ENCODE measurements at places on chromosomes 5 and 9.

DNA sequence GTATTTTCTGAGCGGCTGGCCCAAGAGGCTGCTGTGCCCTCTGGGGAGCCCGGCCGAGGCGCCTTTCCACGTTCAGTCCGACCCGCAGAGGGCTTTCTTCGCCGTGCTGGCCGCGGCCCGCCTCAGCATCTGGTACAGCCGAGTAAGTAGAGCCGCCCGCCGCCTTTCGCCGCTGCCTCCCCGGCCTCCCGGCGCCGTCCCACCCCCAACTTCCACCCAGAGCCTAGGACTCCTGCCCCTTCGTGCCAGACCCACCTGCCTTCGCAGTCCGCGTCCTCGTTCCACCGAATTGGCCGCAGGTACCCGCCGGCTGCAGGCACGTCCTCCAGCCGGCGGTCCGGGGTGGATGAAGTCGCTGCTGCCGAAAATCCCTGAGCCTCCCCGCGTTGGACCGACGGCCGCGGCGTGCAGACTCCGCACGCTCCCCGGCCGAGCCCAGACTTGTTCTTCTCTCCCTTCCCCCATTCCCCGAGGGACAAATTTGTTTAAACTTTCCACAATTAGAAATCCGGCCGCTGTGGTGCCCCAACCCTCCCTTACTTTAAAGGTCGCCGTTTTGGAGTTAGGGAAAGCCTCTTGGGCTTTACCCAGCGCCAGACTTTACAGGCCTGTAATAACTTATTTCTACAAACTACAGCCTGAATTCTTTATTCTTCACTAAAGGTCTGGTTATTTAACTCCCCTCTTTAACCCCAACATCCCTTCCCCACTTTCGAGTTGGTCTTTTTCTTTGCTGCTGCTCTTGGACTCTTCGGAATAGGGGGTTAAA, 589 bp downstream of the RIC1 start:
- peak; percentile 28 for DNase-seq

- no peak for DNase-seq
Observed at GRCh38 chr9:124312290-124313265, 54.8 kb downstream of the NEK6 start.

DNA sequence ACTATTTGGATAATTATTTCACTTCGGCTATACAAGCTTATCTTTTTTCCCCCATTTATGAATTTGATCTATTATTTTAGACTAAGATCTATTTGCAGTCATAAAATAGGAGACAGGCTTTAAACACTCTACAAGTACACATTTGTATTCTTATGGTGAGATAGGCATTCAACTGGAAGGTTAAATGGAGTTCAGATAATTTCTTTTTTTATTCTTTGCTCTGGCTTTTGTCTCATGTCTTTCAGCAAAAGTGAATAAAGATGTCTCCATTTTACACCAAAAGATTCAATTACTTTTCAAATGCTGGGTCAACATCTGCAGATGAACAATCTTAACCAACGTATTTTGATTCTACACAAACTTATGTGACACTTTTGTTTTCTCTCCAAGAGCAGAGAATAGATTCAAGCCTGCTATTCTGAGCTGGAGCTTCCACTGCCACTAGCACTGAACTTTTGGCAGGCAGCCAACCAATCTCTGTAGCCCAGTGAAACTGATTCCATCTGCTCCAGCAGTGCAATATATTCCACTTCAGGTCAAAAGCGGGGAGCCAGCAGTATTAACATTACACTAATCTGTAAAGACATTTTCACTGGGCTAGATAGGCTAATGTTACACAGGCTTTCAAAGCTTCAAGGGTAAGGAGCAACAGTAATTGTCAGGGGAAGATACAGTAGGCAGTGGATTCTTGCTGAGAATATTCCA, 452.0 kb upstream of the ZNF608 start:
- no peak for DNase-seq

GRCh38 chr9:7479300-7479699, 320.3 kb downstream of the DMAC1 start:
- no peak for DNase-seq

GRCh38 chr9:112170235-112170634, 4.9 kb downstream of the SUSD1 start:
- no peak for DNase-seq

DNA sequence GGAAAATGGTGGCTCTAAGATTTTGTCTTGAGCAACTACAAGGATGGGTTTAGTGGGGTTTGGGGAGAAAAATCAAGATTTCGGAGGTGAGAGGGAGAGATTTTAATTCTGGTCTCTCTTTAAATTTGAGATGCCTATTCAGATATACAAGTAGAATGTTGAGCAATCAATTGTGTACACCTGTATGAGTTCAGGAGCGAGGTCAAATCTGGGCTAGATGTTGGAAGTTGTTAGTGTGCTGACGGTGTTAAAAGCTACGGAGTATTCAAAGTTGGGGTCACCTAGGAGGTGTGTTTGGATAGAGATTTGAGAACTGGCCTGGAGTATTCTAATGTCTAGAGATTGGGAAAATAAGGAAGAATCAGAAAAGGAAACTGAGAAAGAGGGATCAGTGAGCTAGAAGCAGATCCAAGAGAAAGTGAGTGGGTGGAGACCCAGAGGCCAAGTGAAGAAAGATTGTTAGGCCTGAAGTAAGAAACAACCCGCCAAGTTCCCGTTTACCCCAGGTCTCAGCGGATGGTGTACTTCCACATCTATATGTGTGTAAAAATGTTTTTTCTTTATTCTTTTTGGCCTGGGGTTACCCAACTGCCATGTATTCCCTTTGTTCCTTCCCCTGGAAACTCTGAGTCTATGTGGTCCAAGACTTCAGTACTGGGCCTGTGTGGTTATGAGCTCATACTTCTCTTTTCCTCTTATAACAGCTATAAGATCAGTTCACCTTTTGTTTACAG, 11.9 kb upstream of the ARHGAP26 start:
- no peak for DNase-seq

- no peak for DNase-seq
Observed at GRCh38 chr9:87441251-87441650, 56.4 kb upstream of the DAPK1 start.

DNA sequence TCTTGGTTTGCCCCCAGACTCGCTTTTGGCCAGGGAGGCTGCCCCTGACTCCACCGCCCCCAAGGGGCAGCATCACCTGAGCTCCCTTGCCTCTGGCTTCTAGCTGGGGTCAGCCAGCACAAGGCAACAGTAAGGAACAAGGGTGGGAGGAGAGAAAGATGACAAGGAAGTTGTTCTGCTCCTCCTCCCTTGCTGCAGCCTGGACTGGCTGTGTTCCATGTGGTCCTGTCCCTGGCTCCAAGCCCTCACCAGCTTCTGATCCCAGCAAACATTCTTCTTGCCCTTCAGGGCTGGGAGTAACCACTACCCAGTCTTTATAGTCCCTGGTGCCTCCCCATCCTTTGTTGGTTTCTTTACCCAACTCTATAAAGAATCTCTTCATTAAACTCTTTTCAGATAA, 100.3 kb upstream of the SPIN1 start:
- DNase-seq = no peak

- no peak for DNase-seq
Observed at GRCh38 chr5:133066045-133066444, 14.2 kb downstream of the HSPA4 start.

DNA sequence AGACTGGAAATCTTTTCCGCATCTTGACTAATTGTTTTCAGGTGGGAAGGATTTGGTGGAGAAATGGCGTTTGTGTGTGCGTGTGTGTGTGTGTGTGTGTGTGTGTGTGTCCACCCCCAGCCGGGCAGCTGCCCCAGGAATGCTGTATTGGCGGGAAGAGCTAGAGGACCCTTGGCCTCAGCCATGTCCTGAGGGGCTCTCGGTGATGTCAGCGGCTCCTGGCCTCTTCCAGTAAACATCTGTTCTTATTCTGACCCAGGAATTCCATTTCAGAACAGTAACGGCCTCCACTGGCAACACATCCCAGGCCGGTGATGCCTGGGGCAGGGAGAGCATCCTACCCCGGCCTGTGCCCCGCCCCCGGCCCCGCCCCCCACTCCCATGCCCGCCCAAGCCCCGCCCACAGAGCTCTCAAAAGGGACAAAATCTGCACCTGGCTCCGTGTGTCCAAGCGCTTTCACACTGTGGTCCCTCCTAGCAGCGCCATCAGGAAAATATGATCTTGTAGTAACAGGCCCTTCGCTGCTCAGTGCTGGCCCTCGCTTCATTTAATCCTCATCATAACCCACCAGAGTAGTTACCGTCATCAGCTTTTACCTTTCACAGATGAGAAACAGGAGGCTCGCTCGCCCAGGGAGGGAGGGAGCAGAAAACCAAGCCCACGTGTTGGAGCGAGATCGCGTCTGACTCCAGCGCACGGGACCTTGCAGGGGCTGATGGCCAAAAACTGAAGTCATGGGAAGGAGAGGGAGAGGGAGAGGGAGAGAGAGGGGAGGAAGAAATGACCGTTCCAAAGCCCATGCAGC, 18.9 kb downstream of the ADAMTS2 start:
- no peak for DNase-seq

- no peak for DNase-seq
Observed at GRCh38 chr5:34410411-34411139, 245.6 kb upstream of the RAI14 start.

GRCh38 chr5:158716668-158717067, 383.0 kb downstream of the EBF1 start:
- DNase-seq = no peak

- no peak for DNase-seq
Observed at GRCh38 chr5:157384971-157385709, 74.9 kb upstream of the NIPAL4 start.

DNA sequence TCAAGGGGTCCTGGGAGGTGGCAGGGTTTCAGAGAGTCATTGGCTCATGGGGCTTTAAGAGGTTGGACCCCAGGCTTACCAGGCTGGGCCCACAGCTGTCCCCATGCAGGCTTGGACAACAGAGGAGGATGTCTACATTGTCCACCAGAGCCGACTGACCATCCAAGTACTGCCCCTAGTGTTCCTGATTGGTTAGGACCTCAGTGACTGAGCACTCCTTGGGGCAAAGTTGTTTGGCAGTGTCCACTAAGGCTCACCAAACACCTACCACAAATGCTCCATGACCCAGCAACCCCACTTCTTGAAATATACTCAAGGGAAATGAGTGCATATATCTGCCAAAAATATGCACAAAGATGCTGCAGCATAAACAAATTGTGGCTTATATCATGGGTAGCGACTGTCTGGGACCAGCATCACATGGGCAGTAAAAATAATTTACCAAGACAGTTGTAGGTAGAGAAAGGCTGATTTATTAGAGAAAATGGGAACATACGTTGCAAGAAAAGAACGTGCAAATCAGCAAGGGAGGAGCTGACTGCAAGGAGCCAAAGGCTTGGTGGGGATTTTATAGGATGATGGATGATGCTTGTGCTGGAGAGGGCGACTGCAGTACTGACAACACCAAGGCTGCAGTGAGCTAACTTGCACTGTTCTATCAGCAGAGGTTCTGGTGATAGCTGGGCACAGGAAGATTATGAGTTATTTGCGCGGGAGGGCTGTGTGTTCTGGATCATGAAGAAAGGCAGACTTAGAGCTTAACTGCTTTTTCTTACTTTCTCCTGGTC, 265.2 kb downstream of the GADD45G start:
- no peak for DNase-seq

- no peak for DNase-seq
Observed at GRCh38 chr5:26921439-26921838, 116.9 kb downstream of the CDH9 start.

DNA sequence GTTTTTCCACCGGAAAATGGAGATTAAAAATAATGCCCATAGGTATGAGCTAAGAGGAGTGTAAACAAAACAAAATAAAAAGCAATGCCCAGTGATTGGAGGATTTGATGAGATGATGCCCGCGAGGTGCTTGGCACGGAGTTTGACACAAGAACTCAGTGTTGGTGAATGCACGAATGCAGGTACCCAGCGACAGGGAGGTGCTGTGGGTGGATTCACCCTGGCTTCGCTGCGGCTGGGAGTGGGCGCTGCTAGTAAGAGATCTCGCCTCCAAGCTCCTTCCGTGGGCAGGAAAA, 526 bp upstream of the STXBP1 start:
- DNase-seq = no peak

DNA sequence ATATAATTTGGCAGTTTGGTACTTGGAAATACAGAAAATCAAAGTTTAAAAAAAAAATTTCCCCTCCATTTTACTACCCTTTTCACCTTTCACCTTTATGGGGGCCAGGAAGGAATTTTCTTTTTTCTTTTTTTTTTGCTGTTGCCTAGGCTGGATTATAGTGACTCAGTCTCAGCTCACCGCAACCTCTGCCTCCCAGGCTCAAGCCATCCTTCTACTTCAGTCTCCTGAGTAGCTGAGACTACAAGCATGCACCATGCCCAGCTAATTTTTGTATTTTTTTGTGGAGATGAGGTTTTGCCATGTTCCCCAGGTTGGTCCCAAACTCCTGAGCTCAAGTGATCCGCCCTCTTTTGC, 9.1 kb downstream of the CHMP5 start:
- no peak for DNase-seq

DNA sequence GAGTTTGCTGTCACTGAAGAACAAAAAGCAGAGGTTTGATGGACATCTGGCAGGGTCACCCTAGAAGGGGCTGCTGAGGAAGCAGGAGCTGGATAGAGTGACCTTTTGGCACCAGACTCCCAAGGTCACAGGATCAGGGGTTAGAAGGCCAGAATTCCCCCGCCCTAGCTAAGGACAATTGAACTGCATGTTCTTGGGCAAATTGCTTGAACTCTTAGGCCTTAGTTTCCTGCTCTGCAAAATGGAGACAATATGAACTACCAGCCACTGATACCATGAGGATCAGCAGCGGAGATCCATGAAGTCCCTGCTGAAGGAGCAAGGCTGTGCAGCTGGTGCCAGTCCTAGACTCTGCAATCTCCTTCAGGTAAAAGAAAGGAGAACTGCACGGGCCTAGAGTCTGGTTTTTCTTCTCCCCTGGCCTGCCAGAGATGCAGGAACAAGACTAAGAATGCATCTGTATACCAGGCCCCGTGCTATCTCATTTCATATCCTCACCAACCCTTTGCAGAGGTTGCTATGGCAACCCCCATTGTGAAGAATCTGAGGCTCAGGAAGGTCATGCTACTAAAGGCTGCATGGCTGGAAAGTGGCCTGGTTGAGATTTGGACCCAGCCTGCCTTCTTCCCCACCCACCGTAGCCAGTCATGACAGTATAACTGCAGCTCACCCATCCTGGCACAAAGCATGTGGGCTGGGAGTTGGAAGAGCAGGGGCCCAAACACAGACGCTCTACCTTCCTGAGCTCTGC, 33.7 kb downstream of the CAMK2A start:
- no peak for DNase-seq

DNA sequence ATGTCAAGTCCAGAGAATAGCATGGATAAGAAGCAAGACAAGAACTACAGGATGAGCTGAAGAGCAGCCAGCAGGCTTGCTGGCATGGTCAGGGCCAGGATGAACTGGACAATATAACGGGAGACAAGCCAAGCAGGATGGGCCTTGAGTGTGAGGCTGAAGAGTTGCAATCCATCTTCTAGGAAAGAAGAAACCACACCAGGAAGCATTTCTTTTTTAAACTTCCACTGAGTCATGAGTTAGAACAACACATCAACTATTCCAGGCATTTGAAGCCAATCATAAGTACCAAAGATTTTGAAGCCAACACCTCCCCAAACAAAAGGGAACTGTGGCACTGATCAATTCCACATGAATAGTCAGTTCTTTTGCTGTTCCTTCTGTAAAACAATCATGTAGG, 27.3 kb downstream of the SLC31A2 start:
- DNase-seq = no peak

Measured in T-helper 9 cell (primary cell).